ENCODE measurements at places on chromosomes 7 and 10. TPM values are rescaled to one million over a fixed set of nuclear protein-coding genes. Genes with fewer than 3 reads are reported as not detected.

RBAK gene
- total RNA-seq = 7.1 TPM

SLIT1 gene
- total RNA-seq = 0.03 TPM

SLC25A28 gene
- 29.2 TPM for total RNA-seq

ACSM6 gene
- not detected for total RNA-seq

XRCC2 gene
- total RNA-seq = 6.9 TPM

TECPR1 gene
- total RNA-seq = 6.3 TPM

CCDC172 gene
- not detected for total RNA-seq

BEND7 gene
- 14.5 TPM for total RNA-seq

CLIP2 gene
- total RNA-seq = 15.4 TPM

DLX5 gene
- total RNA-seq = not detected

TSPAN15 gene
- total RNA-seq = 105 TPM

SLC26A3 gene
- total RNA-seq = not detected

R3HCC1L gene
- 14.2 TPM for total RNA-seq

SLC18A3 gene
- total RNA-seq = not detected

ZNF467 gene
- total RNA-seq = 1.2 TPM

BTBD16 gene
- 0.44 TPM for total RNA-seq

DGKI gene
- 0.38 TPM for total RNA-seq

PDE6C gene
- not detected for total RNA-seq

ASB4 gene
- 0.15 TPM for total RNA-seq

MYH16 gene
- total RNA-seq = 0.88 TPM

PSD gene
- total RNA-seq = 0.72 TPM

KMT2C gene
- total RNA-seq = 8.3 TPM

SPDYE2 gene
- total RNA-seq = not detected

GRM3 gene
- not detected for total RNA-seq

SAP25 gene
- 0.28 TPM for total RNA-seq

CTTNBP2 gene
- 0.41 TPM for total RNA-seq

PAPOLB gene
- total RNA-seq = not detected

C10orf62 gene
- not detected for total RNA-seq

NKX2-3 gene
- total RNA-seq = 0.06 TPM

OLAH gene
- total RNA-seq = not detected

C10orf105 gene
- total RNA-seq = not detected

LZTS2 gene
- 39.1 TPM for total RNA-seq

NCAPG2 gene
- 39.3 TPM for total RNA-seq

TMEM213 gene
- not detected for total RNA-seq

LRIT1 gene
- not detected for total RNA-seq

HGF gene
- total RNA-seq = 0.13 TPM

PTPRZ1 gene
- total RNA-seq = not detected

OPN1SW gene
- total RNA-seq = not detected

ZNF804B gene
- not detected for total RNA-seq

ADRA2A gene
- total RNA-seq = 0.04 TPM

SCART1 gene
- total RNA-seq = 0.19 TPM

HELLS gene
- total RNA-seq = 38.5 TPM

PHKG1 gene
- total RNA-seq = 0.63 TPM

LRRC18 gene
- total RNA-seq = not detected

CPA1 gene
- not detected for total RNA-seq

FANK1 gene
- 3.2 TPM for total RNA-seq

ZNF853 gene
- 2.2 TPM for total RNA-seq

KLF14 gene
- total RNA-seq = 0.05 TPM

DPY19L1 gene
- 59.3 TPM for total RNA-seq

ANLN gene
- total RNA-seq = 72.1 TPM

Measured in A549 treated with DMSO at 1 μM for 4 hours (cell line).